NCI-H146 (cell line): ENCODE measurements at places on chromosomes 1 and 21.

DNA sequence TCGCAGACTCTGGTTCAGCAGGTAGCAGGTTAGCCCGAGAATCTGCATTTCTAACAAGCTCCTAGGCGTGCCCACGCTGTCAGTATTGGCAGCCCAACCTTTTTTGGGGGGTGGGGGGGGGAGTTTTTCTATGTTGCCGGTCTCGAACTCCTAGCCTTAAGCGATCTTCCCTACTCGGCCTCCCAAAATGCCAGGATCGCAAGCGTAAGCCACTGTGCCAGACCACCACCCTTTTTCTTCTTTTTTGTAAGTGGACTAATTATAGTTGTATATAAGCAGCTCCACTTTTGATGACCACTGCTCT is 480 bp upstream of the MIS18A start:
- DNase-seq, result no peak

DNA sequence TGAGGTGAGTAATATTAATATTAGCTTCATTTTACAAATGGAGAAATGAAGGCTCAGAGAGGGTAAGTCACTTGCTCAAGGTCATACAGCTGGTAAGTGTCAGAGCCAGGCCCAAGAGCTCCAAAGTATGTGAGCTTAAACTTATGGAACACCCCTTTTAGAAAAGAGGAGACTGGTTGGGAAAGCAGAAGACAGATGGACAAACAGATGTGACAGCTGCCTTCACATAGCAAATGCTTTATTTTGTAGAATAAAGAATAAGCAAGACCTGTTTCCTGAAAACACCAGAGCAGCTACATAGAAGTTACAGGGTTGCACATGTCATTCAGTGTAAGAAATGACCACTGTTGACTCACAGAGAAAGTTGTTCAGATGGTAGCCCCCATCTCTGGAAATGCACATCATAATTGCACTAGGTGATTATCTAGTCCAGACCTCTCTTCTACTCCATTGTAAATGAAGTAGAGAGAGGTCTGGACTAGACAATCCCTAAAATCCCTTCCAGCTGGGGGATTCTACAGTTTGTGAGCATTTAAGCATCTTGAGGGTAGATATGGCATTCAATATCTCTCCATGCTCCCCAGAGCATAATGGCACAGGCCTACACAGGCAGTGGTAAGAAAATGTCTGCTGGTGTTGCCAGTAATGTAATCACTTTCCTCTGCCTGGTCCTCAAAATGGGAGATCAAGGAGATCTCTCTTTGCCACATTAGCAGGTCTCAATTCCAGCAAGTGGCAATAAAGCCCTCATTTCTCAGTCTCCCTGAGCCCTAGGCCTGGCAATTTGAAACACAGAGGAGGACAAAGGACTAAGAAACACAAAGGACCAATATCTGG is 188.2 kb upstream of the FGGY start:
- no peak for DNase-seq

DNA sequence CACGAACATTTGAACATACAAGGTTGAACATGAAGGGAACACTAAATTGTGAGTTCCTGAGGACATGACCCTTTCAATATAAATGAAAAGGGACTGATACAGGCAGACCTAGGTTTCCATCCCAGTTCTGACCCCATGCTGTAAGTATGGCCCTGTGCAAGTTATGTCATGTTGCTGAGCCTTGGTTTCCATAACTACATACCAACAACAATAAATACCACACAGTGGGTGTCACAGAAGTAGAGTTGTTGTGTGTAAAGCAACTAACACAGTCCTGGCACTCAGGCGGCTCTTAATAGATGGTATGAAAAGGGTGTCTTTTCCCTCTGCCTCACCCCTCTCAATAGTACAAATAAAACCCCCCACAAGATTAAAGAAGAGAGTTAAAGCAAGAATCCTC is 140.8 kb downstream of the LMX1A start:
- no peak for DNase-seq

DNA sequence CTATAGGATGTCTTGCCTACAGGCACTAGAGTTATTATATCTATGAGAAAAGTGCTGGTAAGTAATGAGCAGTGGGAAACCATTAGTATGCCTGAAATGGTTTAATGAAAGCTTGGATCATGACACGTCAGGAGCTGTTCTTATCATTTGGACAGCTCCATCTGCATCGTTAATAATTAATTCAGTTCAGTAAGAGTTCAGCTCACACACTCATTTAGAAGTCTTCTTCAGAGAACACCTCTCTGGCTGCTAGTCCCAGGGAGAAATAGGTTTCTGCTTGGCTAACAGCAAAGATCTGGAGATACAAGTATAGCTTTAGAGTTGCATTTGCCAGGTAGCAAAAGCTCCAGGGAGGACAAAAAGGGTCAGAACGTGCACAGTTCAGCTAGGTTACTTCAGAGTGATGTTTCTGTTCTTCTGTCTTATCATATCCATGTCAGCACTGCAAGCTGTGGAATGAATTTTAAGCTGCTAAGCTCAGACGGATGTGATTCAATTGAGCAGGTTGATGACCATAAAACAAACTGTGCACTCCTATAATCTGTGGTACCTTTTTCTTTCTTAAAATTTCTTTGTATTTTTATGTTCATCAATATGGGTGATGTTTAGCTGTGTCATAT is 173.6 kb downstream of the ADGRL2 start:
- DNase-seq, result no peak

- DNase-seq, result peak; percentile 83
Measured at GRCh38 chr1:150066838-150067183, 765 bp upstream of the VPS45 start.

DNA sequence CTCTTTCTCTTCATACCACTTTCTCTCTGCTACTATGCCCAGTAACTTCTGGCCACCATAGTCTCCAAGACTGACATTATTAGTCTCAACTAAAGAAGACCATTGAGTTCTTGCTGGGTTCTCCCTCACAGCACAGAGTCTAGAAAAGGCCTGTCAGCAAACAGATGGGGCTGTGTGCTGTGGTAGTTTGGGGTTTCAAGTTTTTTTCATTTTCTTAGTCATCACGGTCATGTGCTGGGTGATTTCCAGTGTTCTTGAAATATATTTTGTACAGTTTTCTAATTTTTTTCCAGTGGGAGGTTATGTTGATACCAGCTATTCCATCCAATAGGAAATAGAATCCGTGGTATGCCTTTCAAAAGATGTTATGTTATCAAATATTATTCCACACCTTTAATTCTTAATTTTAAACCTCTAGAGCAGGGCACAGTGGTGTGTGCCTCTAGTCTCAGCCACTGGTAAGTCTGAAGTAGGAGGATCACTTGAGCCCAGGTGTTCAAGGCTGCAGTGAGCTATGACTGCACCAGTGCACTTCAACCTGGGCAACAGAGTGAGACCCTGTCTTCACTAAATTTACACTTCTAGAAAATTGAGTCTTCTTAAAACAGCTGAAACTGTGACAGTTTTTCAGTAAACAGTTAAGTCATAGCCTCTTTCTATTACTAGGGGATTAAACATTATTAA is 8.3 kb downstream of the CFHR2 start:
- DNase-seq, result no peak

GRCh38 chr1:223175633-223176032 is 32.6 kb upstream of the TLR5 start:
- no peak for DNase-seq

DNA sequence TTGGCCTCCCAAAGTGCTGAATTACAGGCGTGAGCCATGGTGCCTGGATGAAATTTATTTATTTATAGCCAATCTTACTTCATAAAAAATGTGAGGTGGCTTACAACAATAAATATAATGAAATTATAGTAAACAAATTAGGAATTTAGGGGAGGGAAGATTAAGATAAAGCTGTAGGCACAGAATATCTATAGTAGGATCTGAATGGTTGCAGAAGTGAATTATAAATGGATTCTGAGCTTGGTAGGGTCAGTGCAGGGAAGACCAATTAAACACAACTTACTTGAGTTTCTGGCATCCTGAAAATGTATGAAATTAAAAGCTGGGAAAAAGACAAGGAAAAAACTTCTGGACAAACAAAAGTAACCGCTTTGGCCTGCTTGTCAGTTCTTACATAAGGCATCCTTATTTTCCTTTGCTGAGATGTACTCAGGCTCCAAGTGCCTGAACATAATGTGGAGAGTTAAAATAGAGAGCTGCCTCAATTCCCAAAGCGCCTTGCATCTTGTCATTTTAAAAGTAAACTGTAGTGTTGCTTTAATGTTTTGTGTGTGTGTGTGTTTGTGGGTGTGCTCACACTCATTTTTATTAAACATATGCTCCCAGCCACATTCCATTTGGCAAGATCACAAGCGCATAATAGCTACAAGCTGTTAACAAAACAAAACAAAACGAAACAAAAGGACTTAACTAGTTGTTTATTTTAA is 247.3 kb downstream of the S1PR1 start:
- DNase-seq, result no peak

DNA sequence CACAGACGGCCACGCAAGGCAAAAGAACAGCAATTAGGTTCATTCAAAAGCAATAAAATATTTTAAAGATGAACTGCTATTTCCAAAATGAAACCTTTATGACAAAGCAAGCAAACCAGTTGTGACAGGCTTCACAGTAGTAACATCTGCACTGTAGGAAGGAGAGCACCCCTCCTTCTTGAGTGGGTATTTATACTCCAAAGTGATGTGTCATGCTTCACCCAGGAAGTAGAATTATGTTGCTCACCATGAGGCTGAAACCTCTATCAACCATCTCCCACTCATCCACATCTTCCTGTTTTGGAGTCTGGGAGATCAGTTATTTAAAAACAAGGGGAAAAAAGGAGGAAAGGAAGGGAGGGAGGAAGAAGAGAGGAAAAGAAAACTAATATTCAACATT is 885 bp downstream of the OR2T10 start:
- DNase-seq, result no peak

GRCh38 chr1:30356839-30357238 is 366.5 kb downstream of the MATN1 start:
- DNase-seq, result no peak

GRCh38 chr1:160877221-160877620 is 7.8 kb downstream of the ITLN1 start:
- DNase-seq, result no peak

DNA sequence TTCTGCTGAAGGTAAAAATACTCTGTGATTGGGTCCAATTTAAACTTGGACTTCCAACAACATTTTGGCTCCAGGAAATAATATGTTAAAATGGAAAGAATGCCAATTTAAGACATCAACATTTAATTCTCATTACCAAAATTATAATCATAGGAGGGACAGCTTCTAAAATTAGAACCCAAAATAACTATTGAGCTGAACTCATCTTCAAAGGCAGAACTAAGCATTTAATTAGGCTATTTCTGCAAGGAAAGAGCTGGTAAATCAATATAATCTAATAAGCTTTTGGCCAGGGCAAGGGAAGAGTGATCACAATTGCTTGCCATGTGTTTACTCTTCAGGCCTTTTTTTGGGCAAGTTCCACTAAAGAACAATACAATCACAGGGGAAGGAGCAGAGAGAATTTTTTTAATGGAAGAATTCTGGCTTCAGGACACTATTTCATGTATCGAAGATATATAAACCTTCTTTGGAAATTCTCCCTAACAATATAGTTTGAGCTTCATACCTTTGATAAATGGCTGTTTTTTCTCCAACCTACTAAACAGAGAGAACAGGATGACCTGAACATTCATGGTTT is 133.1 kb upstream of the PTBP2 start:
- DNase-seq, result no peak

DNA sequence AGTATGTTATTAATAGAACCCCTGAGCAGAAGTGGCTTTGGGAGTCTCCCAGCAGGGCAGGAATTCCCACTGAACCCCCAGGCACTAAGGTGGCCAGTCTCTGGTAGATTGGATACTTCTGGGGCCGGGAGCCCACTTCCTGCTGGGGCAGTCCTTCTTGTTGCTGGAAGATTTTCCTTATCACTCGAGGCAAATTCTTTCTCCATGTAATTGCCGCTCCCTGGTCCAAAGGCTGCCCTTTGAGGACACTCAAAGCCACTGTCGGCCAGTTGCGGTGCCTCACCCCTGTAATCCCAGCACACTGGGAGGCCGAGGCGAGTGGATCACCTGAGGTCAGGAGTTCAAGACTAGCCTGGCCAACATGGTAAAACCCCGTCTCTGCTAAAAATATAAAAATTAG is 22.6 kb upstream of the TNFRSF1B start:
- DNase-seq, result no peak

- peak; percentile 1 for DNase-seq
Measured at GRCh38 chr1:66253330-66253921, 280.5 kb upstream of the SGIP1 start.

DNA sequence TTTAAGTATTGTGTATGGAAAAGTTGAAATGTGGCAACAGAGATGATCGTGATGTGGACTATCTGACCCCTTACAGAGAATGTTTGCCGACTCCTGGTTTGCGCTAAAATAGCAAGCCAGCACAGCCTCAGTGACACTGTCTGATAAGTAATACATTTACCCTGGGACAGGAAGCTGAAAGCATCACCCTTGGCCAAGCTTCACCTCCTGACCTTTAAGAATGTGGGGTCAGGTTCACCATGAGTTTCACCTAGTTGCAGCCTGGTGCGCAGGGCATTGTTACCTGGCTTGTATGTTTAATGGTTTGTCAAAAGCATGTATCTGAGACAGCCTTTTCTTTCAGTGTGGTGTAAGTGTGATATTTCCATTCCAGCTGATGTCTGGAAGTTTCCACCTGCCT is 29.2 kb downstream of the TRAF5 start:
- DNase-seq, result no peak

DNA sequence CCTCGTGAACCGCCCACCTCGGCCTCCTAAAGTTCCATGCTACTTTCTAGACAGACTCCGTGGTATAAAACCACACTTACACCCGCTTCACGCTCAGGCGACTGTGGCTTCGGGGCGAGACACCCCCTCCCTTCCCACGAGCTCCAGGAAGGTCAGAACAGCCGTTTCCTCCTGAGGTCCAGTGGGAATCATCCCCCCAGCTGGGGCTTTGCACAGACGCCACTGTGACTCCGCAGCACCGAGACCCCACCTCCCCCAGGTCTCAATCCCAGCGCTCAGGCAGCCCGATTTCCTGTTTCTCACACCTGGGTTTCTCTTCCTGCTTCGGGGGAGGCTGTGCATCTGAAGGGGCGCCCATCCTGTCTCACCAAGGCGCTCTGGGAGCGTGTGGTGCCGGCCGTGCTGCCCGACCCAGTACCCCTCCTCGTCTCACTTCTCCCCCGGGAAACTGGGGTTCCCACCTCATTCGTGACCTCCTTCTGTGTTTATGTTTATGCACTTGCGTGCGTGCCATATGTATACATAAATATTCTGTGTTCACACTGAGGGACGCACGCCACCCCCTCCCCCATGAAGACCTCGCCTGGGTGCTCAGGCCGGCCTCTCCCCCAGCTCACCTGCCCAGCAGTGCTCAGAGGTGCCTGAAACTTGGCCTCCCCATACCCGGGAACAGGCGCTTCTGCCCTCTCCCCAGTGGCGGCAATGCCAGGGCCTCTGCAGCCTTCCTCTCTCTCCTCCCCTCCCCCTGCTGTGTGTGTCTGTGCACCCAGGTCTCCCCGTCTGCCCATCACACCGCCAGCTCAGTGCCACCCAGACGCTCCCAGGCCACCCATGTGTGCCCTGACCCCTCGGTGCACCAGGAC is 14.6 kb downstream of the SLC35E2B start:
- DNase-seq, result no peak
